Colonic mucosa (tissue), 4 donors: ENCODE measurements at places on chromosomes 1 and 21. TPM values are rescaled to one million over a fixed set of nuclear protein-coding genes. Genes with fewer than 3 reads are reported as not detected.

Gene CD34
- 3.1 TPM for total RNA-seq

Gene RIPPLY3
- not detected for total RNA-seq

Gene CHRNB2
- total RNA-seq, result 0.07 TPM

Gene TDRD5
- 0.80 TPM for total RNA-seq

Gene SH3BP5L
- 30.5 TPM for total RNA-seq

Gene NUDT4B
- not detected for total RNA-seq

Gene S100A4
- total RNA-seq, result 41.8 TPM

Gene S100A14
- 543 TPM for total RNA-seq

Gene HES2
- total RNA-seq, result 24.0 TPM

DNA sequence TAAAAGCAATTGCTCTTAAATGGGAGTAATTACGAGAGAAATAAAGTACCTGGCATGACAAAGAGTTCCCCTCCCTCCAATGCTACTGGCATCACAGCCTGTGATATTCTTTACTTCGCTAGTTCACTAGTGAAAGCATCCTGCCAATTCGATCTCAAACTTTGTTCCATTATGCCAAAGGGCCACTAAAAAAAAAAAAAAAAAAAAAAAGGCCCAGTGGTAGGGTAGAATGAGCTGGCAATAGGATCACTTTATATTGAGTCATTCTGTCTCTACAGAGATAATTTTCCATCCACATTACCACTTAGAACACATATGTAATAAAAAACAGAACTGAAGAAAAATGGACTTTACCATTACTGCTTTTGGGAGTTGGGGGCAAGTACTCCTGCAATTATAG is 11.2 kb downstream of the PUM1 start:
- no peak for DNase-seq

GRCh38 chr1:204846546-204846945 is 24.1 kb upstream of the NFASC start:
- DNase-seq, result no peak

DNA sequence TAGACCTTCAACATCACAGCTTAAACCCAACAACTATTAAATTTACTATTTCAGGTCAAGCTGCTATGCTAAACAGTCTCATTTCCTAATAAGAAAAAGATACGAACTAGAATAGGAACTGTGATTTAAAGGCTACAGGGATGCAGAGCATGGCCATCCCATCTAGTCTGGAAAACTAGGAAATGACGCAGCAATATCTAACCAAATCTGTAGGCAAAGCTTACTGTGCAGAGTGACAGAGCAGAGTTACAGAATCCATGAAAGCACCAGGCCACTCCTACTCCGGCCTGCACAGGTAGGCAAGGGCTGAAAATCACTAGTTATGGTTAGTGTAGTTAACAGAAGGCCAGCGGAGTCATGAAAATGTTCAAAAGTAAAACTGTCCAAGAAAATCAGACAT is 2.1 kb downstream of the HLCS start:
- no peak for DNase-seq

GRCh38 chr21:42448686-42449085 is 45.0 kb downstream of the UBASH3A start:
- no peak for DNase-seq

GRCh38 chr1:219582296-219582695 is 30.6 kb downstream of the ZC3H11B start:
- DNase-seq, result no peak

DNA sequence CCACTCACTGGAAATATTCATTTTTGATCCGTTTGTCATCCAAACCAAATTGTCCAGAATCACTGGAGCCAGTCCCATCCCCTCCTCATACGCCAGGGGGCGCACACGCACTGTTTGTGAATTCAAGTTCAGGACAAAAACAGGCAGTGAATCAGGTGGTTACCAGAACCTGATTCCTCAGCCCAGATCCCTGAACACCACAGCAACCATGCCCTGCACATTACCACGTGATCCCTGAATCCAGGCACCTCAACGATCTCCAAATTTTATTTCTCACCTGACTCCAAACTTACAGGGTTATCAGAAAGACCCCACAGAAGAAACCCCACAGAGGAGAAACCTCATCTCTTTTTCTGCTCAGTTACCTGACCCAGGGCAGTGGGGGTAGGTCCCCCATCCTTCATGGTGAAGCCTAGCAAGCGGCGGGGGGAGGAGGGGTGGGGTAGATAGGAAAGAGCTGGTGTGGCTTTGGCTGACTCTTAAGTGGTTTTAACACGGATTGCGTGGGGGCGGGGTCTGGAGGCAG is 1.4 kb upstream of the PTPRF start:
- DNase-seq, result peak; percentile 93

DNA sequence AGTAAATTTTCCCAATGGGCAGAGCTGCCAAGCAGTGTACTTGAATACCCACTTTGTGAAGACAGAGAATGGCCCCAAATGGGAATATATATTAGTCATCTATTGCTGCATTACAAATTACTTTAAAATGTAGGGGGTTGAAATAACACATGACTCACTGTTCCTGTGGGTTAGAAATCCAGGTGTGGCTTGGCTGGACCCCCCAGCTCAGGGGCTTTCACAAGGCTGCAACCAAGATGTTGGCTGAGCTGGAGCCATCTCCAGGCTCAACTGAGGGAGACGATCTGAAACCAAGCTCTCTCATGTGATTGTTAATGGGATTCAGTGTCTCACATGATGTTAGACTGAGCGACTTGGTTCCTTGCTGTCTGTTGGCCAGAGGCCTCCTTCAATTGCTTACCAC is 33.4 kb upstream of the ARHGAP29 start:
- DNase-seq, result no peak

GRCh38 chr1:213683529-213683928 is 304.2 kb upstream of the PROX1 start:
- peak; percentile 75 for DNase-seq

GRCh38 chr1:209583408-209583807 is at the start of gene CAMK1G:
CAMK1G (plus strand) TSS chr1:209583714; CDS start chr1:209594984, 11,270 bp downstream.
- no peak for DNase-seq

GRCh38 chr1:195709821-195710220 is 898.4 kb downstream of the KCNT2 start:
- DNase-seq, result no peak

DNA sequence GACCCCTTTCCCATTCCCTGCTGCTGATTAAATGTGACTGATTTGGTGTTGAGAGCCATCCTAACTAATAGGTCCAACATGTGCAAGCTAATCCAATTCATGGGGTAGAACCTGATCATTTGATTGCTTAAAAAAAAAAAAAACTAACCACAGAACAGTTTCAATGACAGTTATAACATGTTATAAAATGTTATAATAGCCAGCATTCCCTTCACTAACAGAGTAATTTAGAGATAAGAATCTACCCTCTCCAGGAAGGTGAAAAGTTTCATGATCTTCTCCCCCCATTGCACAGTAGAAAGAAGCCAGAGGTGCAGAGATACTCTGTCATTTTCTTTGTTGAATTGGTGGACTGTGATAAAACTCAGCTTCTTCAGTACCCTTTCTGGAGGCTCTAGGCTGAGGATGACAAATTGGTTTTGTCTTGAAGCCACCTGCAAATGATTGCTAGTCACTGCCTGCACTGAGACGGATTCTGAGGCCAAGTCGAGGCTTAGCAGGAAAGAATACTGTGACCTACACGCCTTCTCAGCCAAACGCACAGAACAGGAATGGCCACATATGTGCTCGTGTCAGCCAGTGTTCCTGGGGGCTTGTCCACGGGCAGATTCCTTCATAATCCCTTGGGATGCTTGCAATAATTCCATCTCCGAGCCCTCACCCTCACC is 215.7 kb upstream of the IRF2BP2 start:
- no peak for DNase-seq

DNA sequence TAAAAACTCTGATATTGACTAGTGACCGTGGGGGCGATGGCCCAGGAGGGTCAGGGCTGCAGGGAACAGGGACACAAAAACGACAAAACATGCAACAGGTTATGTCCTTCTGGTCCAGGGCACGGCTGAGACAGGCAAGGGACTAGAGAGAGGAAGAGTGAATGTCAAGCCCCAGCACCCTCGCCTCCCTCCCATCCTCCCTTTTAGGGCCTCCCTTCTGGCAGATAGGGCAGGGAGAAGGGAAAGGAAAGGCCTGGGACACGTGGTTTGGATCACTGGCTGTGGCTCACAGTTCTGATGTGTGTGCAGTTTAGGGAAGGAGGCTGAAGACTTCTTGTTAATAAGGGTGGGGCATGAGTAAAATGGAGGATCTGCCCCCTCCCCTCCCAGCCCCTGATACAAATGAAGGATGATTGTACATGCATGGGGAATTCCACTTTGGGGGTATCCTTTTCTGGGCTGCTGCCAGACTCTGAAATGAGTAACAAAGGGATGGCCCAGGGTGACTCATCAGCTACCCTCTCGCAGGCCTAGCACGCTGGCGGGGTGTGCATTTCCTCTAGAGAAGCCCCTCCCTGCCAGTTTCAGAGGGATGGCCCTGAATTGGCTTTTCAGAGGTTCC is 14.2 kb downstream of the CAPN2 start:
- peak; percentile 79 for DNase-seq

GRCh38 chr1:170445096-170445495 is 86.9 kb upstream of the GORAB start:
- no peak for DNase-seq

DNA sequence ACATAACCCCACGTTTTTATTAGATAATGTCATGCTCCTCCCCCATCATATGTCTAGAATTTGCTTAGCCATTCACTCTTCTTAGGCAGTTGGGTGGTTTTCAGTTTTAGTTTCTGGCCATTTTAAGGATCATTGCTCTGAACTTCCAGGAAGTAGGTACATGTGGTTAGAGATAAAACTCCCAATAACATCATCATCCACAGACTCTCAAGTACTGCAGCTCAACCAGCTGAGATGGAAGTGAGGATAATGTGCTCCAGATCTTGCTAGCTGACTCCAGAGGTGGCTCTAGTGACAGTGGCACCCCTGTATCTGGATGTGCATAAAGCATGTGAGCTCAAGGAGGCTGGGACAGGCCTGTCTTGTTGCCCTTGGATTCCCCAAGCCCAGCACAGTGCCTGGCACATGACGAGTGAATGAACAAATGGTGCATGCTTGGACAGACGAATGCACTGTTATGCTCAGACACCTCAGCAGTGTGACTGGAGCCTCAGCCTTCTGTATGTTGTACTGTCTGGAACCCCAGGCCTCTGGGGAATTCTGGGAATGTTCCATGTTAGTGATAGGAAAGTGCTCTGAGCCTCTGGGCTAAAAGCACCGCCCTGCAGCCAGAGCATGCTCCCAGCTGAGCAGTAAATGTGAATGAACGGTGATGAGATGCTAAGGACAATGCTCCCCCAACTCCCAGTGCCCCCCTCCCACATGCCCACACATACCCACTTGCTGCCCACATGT is 16.4 kb upstream of the KCNN3 start:
- DNase-seq, result no peak

- DNase-seq, result no peak
These were observed 398.1 kb upstream of the LYPLAL1 start for GRCh38 chr1:218775501-218776021.

- DNase-seq, result no peak
These were observed 36.7 kb downstream of the EGLN1 start for GRCh38 chr1:231385416-231385748.

- DNase-seq, result no peak
These were observed 292.3 kb downstream of the HHAT start for GRCh38 chr1:210620867-210621488.

- no peak for DNase-seq
These were observed 48.2 kb downstream of the RAB3B start for GRCh38 chr1:51942281-51942680.

DNA sequence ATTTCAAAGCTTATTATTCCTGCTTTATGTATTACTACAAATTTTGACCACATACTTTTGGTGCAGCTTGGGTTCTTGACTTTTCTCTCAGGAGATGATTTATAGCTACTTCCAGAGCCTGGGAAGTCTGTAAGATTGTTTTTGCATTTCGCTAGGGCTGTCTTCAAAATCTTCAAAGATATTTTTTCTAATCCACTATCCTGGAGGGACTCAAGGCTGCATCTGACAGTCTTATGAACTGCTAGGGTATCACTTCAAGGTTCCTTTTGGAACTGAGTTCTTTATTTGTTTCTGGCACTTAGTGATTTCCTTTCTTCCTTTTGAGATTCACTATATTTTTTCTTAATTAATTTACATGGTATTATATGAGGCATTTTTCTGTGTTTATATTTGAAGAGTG is 90.0 kb upstream of the LYPLAL1 start:
- no peak for DNase-seq

- no peak for DNase-seq
These were observed 350.9 kb upstream of the PKN2 start for GRCh38 chr1:88333086-88333695.

DNA sequence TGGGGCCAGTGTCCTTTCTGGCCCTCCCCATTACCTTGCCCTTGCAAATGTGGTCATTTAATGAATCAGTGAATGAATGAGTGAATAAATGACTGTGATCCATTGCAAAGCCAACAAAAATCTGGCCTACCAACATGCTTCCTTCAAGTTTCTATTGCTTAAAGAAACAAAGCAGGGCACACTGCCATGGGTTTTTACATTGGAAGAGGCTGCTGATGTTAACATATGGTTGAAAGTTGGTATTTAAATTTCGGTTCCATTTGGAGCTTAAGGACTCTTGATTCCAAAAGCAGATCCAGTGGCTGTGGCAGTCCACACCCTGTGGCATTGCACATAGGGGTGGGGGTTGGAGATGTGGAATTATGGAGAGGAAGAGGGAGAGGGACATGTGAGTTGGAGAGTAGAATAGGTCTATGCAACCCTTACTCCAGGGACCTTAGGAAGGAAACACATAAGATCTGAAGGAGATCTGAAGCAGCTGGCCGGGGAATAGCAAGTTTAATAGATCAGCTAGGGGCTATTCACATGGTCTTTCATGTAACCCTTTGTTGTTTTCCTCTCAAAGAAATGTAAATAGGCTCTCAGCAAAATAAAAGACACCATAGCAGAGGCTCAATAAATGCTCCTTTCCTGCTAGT is 7.2 kb downstream of the ABCA4 start:
- DNase-seq, result no peak

- no peak for DNase-seq
These were observed 384.3 kb downstream of the LRRIQ3 start for GRCh38 chr1:73813716-73814115.

DNA sequence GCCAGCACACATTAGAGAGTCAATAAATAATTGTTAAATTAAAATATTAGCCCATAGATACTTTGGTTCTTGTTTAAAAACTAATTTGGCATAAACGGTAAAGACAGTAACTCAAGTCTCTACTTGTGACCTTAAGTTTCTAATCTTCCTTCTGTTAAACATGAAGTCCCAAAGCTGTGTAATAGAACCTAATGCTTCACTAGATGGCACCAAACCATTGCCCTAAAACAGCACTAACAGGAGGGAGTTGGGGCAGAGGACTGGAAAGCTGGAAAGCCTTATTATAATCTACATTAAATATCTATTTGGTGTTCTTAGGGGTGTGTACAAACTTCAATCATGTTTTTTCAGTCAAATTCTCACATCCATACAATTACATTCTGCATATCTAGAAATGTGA is 176.7 kb downstream of the OLFM3 start:
- no peak for DNase-seq

- no peak for DNase-seq
These were observed 497.3 kb downstream of the NEGR1 start for GRCh38 chr1:71785000-71785399.
